ENCODE measurements at places on chromosomes 6 and 20.
A peak's percentile ranks its signal among the peaks of the same experiment; 100 is the strongest.

GRCh38 chr6:145400508-145400907 is 334.8 kb downstream of the EPM2A start:
- no peaks in the 10 kb centered on the region for H3K36me3 ChIP-seq
- no peaks in the 10 kb centered on the region for H3K27me3 ChIP-seq
- DNase-seq: no peak
- H3K4me1 ChIP-seq: no peaks in the 10 kb centered on the region
- H3K4me3 ChIP-seq: no peak overlapping the region

DNA sequence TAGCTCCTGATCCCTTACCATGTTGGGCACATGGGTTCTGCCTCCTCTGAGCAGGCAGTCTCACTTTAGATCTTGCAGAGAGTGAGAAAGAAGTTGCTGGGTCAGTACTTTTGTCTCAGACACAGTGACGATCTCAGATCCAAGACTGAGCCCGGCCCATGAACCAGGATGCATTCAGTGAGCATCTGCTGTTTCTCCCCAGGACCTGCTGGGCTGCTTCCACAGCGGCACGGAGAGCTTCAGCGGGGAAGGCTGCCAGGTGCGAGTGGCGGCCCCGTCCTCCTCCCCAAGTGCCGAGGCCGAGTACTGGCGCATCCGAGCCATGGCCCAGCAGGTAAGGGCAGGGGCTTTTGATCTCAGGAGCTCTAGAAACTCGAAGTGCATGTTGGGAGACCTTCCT is 53.9 kb upstream of the SMIM28 start:
- no peak for DNase-seq
- H3K4me3 ChIP-seq: no peak overlapping the region
- H3K4me1 ChIP-seq: no peaks in the 10 kb centered on the region
- H3K27me3 ChIP-seq: no peaks in the 10 kb centered on the region

DNA sequence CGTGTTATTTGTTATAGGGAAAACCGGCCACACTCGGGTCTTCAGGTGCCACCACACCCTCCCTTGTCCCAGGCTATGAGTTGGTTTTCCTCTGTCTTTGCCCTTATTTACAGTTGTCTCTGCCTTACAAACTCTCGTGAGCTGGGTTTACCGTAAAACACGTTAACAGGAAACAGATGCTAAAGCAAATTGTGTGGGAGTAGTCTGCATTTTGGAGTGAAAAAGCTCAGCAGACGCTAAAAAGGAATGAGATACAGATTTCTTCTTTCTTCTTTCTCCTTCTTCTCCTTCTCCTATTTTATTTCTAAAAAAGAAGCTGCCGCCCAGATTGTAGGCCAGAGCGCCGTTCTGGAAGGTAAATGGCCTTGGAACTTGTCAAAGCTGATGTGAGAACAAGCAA is 51.9 kb downstream of the APCDD1L start:
- no peak overlapping the region for H3K4me3 ChIP-seq
- peaks cover 24% of the 10 kb centered on the region for H3K4me1 ChIP-seq
- no peaks in the 10 kb centered on the region for H3K27me3 ChIP-seq
- H3K27ac ChIP-seq: peak overlapping the region; percentile 93
- no peaks in the 10 kb centered on the region for H3K36me3 ChIP-seq

DNA sequence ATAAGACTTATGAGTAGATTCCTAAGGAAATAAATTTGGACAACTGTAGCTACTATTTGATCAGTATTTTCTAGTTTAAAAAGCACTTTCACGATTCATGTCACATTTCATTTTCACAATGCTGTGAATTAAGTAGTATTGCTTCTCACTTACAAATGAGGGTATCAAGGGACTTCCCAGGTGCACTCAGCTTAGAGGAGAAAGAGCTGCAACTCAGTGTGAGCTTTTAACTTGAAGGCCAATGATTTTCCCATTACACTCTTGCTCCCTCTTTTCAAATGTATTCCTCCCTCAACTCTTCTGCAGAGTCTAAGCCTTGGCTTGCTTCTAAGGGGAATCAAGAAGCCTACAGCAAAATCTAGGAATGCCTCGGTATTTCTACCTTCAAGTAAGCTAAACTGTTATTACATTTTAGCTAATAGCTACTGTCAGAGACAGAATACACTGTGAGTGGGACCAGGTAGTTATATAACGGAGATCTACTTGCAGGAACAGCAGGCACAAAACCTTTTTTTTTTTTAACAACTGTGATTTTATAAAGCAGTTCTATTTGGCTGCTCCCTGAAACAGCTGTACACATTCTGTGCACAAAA is 339.0 kb downstream of the SYNE1 start:
- no peaks in the 10 kb centered on the region for H3K36me3 ChIP-seq
- peaks cover 11% of the 10 kb centered on the region for H3K4me1 ChIP-seq
- no peak overlapping the region for H3K4me3 ChIP-seq
- H3K27me3 ChIP-seq: no peaks in the 10 kb centered on the region

DNA sequence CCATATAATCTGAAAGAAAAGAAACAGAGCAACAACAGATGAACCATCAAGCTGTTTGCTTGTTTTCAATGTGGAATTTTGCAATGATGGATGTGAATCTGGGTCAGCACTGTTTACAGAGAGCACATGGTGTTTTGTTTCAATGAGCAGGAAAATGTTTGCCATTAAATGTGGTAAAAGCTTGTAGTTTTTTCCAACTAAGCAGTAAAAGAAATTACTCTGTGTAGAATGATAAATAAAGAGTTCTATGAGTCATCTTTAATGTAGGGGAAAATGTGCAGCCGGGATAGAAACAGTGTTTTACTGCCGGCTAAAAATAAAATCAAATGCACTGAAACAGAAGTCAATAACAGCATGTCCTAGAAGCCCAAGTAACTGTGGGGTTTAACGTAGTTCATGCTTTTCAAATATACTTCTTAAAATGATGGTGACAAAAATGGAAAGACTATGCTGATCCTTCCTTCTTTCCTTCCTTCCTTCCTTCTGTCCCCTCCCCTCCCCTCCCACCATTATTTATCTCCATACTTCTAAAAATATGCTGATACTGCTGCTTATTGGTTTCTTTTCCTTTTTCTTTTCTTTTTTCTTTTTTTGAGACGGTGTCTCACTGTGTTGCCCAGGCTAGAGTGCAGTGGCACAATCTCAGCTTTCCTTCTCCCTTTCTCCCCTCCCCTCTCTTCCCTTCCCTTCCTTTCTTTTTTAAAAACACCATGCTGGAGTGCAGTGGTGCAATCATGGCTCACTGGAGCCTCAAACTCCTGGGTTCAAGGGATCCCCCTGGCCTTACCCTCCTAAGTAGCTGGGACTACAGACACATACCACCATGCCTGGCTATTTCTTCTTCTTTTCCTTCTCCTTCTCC is 6.3 kb upstream of the NAA20 start:
- H3K4me1 ChIP-seq: peaks cover 11% of the 10 kb centered on the region
- DNase-seq: no peak
- no peak overlapping the region for H3K4me3 ChIP-seq
- H3K27me3 ChIP-seq: no peaks in the 10 kb centered on the region

GRCh38 chr6:139152892-139153271 is 18.0 kb downstream of the HECA start:
- no peaks in the 10 kb centered on the region for H3K36me3 ChIP-seq
- DNase-seq: no peak
- peaks cover 6% of the 10 kb centered on the region for H3K4me1 ChIP-seq
- H3K27ac ChIP-seq: no peak overlapping the region
- no peaks in the 10 kb centered on the region for H3K27me3 ChIP-seq

- DNase-seq: no peak
- no peaks in the 10 kb centered on the region for H3K36me3 ChIP-seq
- H3K27ac ChIP-seq: no peak overlapping the region
- H3K27me3 ChIP-seq: no peaks in the 10 kb centered on the region
Measured at GRCh38 chr6:163183806-163184205, 230.7 kb upstream of the QKI start.

DNA sequence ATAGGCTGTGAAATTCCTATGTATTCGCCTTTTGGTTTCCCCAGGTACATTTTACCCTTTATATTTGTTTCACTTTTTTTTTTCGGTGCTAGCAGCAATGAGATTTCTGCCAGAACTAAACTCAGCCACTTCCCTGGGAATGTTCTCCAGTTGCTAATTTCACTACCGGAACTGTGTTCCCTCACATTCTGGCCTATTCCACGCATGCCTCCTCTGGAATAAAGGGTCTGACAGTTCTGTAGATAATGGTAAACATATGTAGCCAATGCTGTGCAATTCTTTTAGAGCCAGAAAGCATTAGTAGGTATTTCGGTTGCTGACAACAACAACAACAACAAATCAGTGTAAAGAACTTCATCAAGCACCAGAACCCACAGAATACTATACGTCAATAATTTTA is 96.1 kb upstream of the TBX18 start:
- no peak for DNase-seq
- H3K36me3 ChIP-seq: no peaks in the 10 kb centered on the region
- no peak overlapping the region for H3K27ac ChIP-seq
- H3K27me3 ChIP-seq: no peaks in the 10 kb centered on the region
- no peak overlapping the region for H3K4me3 ChIP-seq
- H3K4me1 ChIP-seq: no peaks in the 10 kb centered on the region

DNA sequence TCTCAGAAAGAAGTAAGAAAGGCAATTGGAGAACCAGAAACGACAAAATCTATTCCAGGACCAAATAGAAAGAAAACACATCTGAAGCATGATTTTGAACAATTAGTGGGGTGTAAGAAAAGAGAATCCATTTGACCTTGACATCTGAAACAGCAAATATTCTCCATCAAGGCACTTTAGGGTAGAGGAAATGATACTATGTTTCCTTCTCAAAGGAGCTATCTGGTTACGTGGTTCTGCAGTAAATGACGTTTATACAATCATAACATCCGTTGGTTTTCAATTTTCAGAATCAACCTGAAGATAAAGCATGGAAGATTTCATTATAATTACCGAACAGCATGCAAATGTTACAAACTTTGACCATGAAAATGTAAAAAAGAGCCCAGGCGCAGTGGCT is 8.2 kb upstream of the SIGLEC1 start:
- no peaks in the 10 kb centered on the region for H3K4me1 ChIP-seq
- no peak for DNase-seq
- H3K4me3 ChIP-seq: no peak overlapping the region

- no peaks in the 10 kb centered on the region for H3K36me3 ChIP-seq
- H3K4me3 ChIP-seq: no peak overlapping the region
- no peaks in the 10 kb centered on the region for H3K27me3 ChIP-seq
- no peaks in the 10 kb centered on the region for H3K4me1 ChIP-seq
Measured at GRCh38 chr6:5898563-5898962, 108.2 kb downstream of the NRN1 start.

DNA sequence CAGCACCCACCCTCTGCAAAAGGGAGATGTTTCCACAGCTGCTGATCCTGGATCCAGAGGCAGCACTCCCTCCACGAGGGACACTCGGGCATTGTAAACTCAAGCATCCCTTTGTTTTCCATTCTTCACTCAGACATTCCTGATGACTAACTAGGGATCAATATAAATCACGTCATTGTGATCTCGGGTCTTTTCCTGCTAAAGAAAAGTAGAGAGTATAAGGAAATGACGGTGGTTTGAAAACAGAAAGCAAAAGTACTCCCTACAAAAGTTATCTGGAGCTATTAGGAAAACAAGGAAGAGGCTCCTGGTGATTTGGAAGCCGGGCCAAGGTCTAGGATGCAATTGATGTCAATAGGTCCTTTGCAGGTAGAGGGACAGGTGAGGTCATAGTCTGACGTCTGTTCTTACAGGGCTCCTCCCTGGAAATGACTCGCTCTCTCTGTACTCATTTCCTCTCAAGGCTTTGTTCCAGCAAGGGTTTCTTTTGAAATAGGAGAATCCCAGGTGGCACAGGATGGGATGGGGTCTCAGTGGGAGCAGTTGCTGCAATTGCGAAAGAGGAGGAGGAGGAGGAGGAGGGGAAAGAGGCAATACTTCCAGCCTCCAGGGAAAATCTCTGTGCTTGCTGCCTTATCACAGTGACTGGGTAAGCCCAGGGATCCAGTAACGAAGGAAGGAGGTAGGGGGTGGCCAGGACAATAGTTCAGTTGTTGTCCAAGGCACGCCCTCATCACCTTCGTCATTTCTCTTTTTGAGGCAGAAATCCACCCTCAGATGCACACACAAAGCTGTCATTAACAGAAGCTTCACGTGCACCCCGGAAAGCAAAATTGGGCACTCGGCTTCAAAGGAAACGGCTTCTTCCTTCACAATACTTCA is 222.8 kb downstream of the LY86 start:
- peaks cover 26% of the 10 kb centered on the region for H3K4me1 ChIP-seq
- H3K27me3 ChIP-seq: no peaks in the 10 kb centered on the region
- DNase-seq: peak; percentile 92
- H3K36me3 ChIP-seq: no peaks in the 10 kb centered on the region
- H3K27ac ChIP-seq: peak overlapping the region; percentile 98
- H3K4me3 ChIP-seq: no peak overlapping the region

DNA sequence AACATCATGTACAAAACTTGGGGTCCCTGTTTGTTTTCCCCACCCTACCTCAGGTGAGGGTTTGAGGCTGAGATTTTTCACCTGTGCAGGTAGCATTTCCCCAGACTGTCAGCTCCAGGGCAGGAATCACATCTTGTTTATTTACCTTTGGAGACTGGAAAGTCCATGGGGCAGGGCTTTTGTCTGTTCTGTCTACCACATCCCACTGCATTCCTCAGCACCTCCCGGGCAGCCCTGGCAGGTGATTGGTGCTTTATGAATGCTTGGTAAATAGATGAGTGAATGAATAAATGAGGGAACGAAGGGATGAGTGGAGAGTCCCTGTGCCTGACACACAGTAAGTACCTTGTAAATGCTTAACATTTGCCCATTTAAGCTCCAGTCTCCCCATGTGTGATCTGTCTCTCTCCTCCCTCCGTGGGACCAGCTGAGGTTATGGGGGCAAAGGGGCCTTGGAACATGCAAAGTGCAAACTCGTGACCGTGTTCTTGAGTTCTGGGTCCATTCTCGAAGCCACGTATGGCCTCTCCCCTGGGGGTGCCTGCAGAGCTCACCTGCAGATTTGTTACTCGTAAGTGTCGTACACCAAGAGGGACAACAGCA is 69.7 kb upstream of the PMEPA1 start:
- H3K36me3 ChIP-seq: no peaks in the 10 kb centered on the region
- H3K4me1 ChIP-seq: peaks cover 13% of the 10 kb centered on the region
- H3K4me3 ChIP-seq: no peak overlapping the region
- peak; percentile 70 for DNase-seq

- H3K4me3 ChIP-seq: no peak overlapping the region
- DNase-seq: no peak
- H3K36me3 ChIP-seq: no peaks in the 10 kb centered on the region
- H3K27ac ChIP-seq: peak overlapping the region; percentile 36
- no peaks in the 10 kb centered on the region for H3K27me3 ChIP-seq
Measured at GRCh38 chr6:68108233-68108835, 526.7 kb upstream of the ADGRB3 start.

GRCh38 chr6:155694419-155694790 is 238.8 kb upstream of the NOX3 start:
- no peaks in the 10 kb centered on the region for H3K27me3 ChIP-seq
- H3K4me3 ChIP-seq: no peak overlapping the region
- H3K27ac ChIP-seq: no peak overlapping the region
- no peak for DNase-seq

- H3K27ac ChIP-seq: no peak overlapping the region
- H3K4me3 ChIP-seq: no peak overlapping the region
- DNase-seq: no peak
- H3K27me3 ChIP-seq: no peaks in the 10 kb centered on the region
- H3K36me3 ChIP-seq: no peaks in the 10 kb centered on the region
Measured at GRCh38 chr6:88612631-88613030, 350.8 kb downstream of the RNGTT start.
